ENCODE measurements at places on chromosomes 16 and 17.

DNA sequence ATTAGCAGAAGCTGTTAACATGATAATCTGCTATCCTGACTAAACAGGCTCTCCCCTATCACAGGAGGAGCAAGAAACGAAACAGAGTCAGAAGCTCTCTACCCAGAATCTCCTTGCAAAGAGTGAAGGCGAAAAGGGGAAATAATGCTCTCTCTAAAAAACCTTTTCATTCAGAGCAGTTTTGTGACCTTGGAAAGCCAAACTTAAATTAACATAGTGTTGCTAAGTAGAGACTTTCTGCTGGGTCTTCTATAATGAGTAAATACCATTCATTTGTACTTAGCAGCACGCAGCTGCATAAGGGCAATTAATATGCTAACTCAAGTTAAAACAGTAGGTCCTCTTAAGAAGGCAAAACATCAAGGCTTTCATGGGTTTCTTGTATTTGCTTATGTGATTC lies 101.7 kb upstream of the GPR139 start:
- peak; percentile 17 for DNase-seq

DNA sequence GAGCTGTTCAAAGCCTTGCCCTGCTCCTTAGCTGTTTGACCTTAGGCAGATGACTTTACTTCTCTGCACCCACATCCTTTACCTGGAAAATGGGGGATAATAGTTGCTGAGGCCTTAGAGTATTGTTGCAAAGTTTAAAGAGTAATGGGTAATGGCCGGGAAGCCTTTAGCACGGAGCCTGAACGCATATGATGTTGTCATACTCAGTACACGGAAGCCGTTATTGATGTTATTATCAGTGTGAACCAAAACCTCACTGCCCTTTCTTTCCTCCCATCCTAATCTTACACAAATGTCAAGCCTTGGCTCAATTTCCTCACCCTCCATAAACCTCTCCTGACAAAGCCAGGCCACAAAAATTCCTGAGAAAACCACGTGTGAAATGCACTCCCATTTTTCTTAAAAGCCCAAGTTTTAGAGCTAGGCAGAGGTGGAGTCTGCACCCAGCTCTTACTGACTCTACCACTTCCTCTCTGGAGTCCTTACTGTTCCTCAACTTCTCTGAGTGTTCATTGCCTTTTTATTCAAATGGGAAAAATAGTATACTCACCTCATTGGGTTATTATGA lies 67.3 kb upstream of the CACNG3 start:
- no peak for DNase-seq

- DNase-seq: peak; percentile 62
Measured at GRCh38 chr16:69796285-69797118, 34.4 kb downstream of the WWP2 start.

DNA sequence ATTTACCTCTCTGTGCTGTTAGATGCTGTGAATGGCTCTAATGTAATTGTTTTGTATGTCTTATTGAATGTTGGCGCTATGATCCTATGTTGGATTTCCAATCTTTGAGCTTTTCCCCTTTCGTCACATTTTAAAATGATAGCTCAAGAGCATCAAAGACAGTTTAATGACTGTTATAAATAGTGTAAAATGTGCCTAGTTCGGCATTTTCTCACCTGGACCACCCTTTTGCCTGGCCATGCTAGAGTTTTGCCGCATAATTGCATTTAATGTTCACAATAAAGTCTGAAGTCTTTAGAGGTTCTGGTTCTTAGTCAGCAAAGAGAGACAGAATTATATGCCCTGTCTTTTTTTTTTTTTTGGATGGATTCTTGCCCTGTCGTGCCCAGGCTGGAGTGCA lies 155.2 kb downstream of the SNX29 start:
- DNase-seq: no peak

DNA sequence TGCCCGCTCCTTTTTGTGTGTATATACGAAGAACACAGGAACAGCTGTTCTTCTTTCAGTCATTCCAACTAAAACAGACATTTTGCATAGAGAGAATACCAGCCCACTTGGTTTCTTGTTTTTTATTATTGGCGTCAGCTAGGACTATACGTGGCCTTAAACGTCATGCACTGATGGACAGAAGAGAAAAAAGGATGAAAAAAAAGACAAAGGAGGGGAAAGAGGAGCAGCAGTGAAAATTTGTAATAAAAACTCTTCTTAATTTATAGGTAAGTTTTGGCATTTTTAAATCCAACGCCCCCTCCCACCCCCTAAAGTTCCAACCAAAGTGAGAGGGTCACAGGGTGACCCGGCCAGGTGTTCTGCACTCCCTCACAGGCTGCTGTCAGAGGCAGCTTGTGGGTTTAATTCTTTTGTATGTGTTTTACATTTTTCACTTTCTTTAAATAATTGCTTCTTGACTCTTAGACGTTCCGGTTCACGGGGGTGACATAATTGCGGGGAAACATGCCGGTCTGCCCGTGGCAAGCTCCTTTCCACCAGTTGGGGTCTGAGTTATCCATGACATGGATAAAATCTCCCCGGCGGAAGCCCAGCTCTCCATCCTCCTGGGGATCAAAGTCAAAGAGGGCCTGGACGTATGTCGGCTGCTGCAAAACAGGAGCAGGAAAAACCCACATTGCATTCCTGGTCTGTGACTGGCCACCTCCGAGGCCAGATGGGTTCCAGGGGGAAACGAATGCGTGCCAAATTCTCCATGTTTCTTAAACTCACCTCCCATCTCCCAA lies 30.9 kb upstream of the SLC25A19 start:
- DNase-seq: peak; percentile 78

DNA sequence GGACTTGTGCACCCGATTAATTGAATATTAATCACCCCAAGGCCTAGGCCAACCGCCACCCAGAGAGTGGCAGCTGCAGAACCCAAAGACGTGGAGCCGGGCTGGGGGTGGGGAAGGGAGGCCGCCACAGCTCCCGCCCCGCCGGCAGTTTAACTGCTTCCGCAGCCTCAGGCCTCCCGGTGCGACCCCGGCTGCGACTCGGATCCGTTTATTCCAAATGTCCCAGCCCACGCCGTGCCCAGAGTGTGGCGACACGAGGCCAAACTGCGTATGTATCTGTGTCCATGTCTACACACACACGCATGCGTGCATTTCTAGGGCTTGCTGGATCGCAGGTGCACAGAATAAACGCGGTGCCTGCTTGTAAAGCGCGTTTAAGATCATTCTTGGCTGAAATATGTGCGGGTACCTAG lies 802 bp upstream of the TOB1 start:
- DNase-seq: no peak

Data from GM13976 (cell line).